ENCODE measurements at places on chromosomes 6 and 20. TPM values are rescaled to one million over a fixed set of nuclear protein-coding genes. Genes with fewer than 3 reads are reported as not detected.

GRCh38 chr20:48025051-48025515 is 239.8 kb upstream of the SULF2 start:
- peak; percentile 7 for DNase-seq

The GRM4 gene
- total RNA-seq: not detected

GRCh38 chr6:166045173-166045859 is 122.3 kb downstream of the TBXT start:
- no peak for DNase-seq

DNA sequence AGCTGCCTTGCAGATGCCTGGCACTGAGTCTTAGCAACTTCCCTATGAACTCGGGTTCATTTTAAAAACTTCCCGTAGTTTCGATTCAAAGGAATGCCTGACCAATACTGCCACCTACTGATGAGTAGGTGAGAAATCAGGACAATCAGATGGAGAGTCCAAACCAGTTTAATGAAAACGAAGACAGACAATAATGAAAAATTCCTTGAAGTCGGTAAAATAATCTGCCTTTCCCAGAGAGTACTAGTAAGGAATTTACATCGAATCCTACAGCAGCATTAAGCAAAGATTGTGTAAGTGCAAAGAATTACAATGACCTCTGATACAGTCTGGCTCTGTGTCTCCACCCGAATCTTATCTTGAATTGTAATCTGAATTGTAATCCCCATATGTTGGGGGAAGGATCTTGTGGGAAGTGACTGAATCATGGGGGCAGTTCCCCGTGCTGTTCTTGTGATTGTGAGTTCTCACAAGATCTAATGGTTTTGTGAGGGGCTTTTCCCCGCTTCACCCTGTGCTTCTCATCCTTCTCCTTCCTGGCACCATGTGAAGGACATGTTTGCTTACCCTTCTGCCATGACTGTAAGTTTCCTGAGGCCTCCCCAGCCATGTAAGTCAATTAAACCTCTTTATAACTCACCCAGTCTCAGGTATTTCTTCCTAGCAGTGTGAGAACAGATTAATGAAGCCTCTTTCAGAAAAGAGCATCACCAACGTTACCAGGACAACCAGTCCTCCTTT is 134.4 kb downstream of the ARHGAP18 start:
- no peak for DNase-seq

DNA sequence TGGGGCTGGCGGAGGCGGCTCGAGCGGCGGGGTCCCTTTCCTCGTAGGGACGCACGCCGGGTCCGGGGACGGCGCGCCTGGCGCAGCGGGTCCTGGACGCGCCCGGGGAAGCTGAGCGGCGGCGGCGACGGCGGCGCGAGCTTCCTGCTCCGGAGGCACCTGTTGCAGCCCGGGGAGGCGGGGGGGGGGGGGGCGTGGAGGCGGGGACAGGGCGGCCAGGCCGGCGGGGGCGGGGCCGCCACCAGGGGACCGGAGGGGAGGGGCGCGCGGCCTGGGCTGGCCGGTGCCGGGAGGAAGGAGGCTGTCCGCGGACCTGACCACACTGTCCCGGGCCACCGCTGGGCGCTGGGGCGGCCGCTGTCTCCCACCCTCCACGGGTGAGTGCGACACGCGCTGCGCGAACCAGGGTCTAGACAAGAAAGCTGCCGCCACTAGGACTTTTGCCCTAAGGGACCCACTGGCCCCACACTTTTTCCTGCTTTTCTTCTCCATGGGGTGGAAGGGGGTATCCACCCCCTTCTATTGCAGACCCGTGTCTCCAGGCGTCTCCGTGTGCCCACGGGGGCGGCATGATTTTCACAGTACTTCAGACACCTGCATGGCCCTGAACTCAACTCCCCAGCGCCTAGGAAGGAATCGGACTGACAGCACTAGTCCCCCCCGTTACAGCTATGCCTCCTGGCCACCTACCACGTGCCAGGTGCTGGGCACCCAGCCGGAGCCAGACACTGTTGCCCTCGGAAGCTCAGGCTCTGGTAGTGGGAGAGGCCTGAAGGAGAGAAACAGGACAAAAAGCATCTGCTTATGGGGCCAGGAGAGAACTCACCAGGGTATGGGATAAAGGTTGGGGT is at the start of gene NFATC2:
Gene NFATC2, minus strand, starts transcription at position 149 of the 851 bp plus-strand sequence. CDS start 220 bp downstream, outside the sequence.
- DNase-seq: no peak

The ZSCAN16 gene
- 13.0 TPM for total RNA-seq

DNA sequence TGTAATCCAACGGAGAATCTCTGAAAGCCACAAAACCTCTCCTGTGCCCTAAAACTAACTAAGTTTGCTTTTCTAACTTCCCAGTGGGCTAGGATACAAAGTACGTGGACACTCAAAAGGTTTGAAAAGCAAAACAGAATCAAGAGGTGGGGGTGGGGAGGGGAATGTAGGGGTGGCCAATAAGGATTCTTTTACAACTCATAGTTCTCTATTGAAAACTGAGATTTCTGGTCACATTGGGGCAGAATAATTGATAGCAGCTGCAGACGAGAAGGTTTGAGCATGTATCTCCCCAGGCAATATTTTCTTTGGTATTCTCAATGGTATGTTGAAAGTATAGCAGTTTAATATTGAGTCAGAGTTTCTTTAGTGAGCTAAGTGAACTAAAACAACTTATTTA is 376.7 kb upstream of the CITED2 start:
- DNase-seq: no peak

DNA sequence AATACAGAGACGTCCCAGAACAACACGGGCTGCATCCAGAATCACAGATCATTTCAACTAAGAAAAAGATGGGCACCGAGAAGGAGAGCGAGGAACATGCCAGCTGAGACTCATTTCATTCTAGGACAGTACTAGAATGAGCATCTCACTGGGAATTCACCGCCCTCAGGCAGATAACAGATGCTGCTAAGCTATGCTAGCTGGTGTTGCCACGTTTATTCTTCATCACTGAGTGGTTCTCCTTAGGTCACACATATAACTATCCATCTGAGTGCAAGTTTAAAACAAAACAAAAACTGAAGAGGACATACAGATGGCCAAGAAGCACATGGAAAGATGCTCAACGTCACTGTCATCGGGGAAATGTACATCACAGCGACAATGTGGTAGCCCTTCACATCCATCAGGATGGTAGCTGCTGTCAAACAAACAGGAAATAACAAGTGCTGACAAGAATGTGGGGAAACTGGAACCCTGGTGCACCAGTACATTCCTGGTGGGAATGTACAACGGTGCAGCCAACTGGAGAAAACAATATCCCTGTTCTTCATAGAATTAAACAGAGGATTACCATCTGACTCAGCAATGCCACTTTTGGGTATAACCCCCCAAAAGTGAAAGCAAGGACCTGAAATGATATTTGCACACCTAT is 97.6 kb downstream of the SLC22A23 start:
- no peak for DNase-seq

- DNase-seq: no peak
These were observed 120.2 kb upstream of the MAP3K4 start for GRCh38 chr6:160871320-160871719.

The CABLES2 gene
- 1.2 TPM for total RNA-seq

GRCh38 chr6:98041921-98042320 is 758.9 kb upstream of the MMS22L start:
- no peak for DNase-seq

DNA sequence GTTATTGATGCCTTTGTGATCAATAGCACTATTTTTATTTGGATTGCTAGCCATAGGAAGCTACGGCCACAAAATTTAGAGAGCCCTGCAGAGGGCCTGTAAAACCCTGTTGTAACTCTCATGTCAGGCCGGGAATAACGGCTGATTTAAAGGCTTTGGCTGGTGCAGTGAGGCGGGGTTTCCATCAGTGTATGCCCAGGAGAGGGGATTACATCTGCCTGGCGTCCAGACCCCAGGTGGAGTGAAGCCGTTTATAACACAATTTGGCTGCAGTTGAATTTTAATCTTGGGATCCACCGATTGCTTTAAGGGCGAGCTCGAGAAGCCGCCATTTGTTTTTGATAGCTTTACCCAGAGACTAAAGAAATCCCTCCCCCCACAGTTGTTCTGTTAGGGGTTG is 29.1 kb upstream of the APCDD1L start:
- no peak for DNase-seq

- DNase-seq: no peak
These were observed 5.4 kb downstream of the SYS1 start for GRCh38 chr20:45368221-45368980.

GRCh38 chr20:39835130-39835842 is 853.8 kb downstream of the MAFB start:
- DNase-seq: no peak

The TRIM10 gene
- total RNA-seq: not detected

DNA sequence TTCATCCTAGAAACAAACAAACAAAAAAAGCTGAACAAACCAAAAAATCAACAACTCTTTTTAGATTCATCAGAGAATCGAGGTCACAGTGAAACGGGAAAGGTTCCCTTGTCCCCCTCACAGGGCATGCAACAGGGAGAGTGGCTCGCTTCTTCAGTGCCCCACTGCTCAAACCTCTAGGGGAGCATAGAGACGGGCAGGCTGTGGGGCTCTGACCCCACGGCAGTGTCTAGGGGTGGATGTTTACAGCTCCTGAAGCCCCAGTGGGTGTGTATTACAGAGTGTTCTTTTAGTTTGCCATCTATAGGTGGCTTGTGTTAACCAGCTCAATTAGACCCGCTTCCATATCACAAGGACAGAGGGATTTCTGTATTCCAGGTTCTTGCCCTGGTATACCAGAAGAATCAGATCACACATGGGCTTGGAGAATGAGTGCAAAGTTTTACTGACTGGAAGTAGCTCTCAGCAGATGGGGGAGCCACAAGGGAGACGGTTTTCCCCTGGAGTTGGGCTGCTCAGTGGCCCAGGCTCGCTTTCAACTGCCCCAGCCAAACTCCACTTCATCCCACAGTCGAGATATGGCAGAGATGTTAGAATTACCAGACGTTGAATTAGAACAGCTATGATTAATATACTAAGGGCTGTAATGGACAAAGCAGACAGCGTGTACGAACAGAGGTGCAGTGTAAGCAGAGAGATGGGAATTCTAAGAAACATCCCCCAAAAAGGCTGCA is 192.6 kb upstream of the CST7 start:
- DNase-seq: no peak

DNA sequence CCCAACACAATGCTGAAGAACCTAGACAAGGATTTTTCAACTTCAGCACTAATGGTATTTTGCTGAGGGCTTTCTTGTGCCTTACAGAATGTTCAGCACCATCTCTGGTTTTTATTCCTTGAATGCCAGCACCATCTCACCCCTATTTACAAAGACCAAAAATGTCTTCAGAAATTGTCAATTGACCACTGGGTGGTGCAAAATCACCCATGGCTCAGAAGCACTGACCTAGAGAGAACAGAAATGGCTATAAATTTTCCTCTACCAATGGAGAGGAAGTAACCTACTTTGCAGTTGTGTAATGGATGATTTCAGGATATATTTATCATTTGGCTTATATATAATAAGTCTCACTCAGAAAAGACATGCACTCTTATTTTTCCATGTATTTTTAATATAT is 431.0 kb upstream of the IRAK1BP1 start:
- no peak for DNase-seq

DNA sequence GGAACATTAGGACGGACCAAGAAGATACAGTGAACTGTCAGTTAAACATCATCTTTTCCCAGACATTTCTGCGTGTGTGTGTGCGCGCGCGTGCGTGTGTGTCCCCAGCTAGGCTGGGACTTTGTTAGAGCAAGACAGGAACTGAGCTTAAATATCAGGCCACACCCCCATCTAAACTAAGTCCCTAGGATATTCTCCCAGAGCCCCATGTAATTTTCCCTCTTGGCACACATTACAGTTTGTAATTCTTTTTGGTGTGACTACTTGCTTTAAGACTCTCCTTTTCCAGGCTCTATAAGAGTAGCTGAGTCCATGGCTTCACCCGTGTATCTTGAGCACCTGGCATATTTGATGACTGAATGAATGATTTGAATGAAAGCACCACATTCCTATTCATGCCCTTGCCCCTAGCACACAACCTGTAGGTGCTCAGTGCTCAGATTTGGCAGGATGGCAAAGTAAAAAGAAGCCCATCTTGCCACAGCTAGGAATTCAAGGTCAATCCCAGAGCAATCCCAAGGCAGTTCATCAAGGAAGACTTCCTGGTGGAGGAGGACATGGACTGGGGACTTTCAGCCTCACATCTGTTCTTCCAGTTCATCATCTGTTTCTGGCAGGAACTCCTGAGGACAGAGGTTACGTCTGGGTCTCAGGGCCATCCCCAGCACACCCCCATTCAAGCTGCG is 69.2 kb downstream of the MRPL14 start:
- DNase-seq: no peak

DNA sequence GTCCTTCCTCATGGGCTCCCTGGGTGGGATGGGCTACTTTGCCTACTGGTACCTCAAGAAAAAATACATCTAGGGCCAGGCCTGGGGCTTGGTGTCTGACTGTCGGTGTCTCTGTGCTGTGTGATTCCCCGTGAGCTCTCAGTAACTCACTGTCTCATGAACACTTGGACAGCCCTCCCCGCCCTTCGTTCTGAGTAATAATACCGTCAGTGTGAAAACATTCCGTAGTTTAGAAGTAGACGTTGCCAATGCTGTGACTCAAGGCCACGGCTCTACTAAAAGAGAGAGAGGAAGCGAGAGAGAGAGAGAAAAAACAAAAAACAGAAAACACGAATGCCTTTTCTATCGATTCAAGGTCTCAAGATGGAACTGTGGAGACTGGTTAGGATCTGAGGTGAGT is 31.8 kb downstream of the FITM2 start:
- no peak for DNase-seq

The RIMS4 gene
- not detected for total RNA-seq

All from pulmonary artery endothelial cell (primary cell).